PC-9 (cell line): ENCODE measurements at places on chromosomes 16 and 17. TPM values are rescaled to one million over a fixed set of nuclear protein-coding genes. Genes with fewer than 3 reads are reported as not detected.

The EPX gene
- total RNA-seq = not detected in 2 replicates

DNA sequence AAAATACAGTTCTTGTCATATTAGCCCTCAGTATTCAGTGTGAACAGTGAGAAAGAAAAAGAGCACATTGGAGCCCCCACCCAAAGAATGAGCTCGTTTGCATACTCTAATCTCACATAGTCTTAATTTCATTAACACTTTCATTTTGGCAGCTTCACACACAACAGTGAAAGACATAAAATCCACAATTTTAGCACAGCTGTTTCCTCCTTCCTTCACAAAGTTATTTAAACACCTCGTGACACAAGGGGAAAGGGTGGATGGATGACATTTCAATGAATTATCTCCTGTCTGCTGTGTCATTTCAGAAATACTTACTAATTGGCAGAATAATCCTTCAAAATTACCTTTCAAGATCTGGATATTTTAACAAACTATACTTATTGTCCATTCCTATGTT is 299.3 kb downstream of the KCNJ2 start:
- no peak for DNase-seq
- no peaks in the 10 kb centered on the region for H3K27me3 ChIP-seq
- H3K4me3 ChIP-seq = no peak overlapping the region
- H3K36me3 ChIP-seq = no peaks in the 10 kb centered on the region
- no peak overlapping the region for H3K27ac ChIP-seq

- H3K27ac ChIP-seq = no peak overlapping the region
- no peaks in the 10 kb centered on the region for H3K4me1 ChIP-seq
- H3K4me3 ChIP-seq = no peak overlapping the region
These were observed 191.2 kb downstream of the MSI2 start for GRCh38 chr17:57447357-57447989.

DNA sequence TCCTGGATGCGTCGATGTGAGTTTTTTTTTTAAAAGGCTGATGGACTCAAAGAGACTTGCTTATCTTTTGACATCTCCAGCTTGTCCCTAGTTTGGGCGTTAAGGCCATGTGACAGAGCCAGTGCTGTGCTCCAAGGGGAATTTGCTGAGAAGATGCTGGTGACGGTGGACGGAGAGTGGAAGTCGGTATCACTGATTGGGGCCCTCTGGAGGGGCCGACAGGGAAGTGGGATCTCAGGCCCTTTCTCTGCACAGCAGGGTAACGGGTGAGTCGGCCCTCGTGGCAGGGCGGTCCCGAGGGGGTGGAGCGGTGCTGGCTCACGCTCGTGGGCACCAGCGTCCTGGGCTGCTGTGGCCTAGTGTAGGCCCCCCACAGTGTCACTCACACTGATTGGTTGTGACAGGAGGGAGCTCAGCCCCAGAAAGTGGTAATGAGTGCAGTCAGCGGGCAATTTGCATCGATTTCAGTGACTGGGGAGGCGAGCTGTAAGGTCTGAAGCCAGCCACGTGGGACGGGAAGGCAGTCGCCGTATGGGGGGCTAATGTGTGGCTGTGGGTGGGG is 91.3 kb downstream of the TBC1D16 start:
- no peaks in the 10 kb centered on the region for H3K36me3 ChIP-seq
- H3K27me3 ChIP-seq = no peaks in the 10 kb centered on the region
- no peak for DNase-seq
- H3K4me3 ChIP-seq = no peak overlapping the region

- H3K27ac ChIP-seq = no peak overlapping the region
- no peak for DNase-seq
- no peaks in the 10 kb centered on the region for H3K4me1 ChIP-seq
- H3K4me3 ChIP-seq = no peak overlapping the region
These were observed 4.9 kb upstream of the KREMEN2 start for GRCh38 chr16:2959206-2959605.

GRCh38 chr16:23579371-23579770 is 16.7 kb downstream of the NDUFAB1 start:
- no peaks in the 10 kb centered on the region for H3K4me1 ChIP-seq
- H3K27me3 ChIP-seq = no peaks in the 10 kb centered on the region
- no peak overlapping the region for H3K27ac ChIP-seq
- no peak for DNase-seq
- no peak overlapping the region for H3K4me3 ChIP-seq
- H3K36me3 ChIP-seq = peaks cover 2% of the 10 kb centered on the region

- H3K27me3 ChIP-seq = no peaks in the 10 kb centered on the region
- no peaks in the 10 kb centered on the region for H3K4me1 ChIP-seq
- no peaks in the 10 kb centered on the region for H3K36me3 ChIP-seq
- no peak overlapping the region for H3K4me3 ChIP-seq
- no peak for DNase-seq
These were observed 139.6 kb downstream of the CDK5R1 start for GRCh38 chr17:32626379-32626791.

GRCh38 chr16:11493531-11493929 is 93.2 kb downstream of the LITAF start:
- H3K27ac ChIP-seq = no peak overlapping the region
- no peak overlapping the region for H3K4me3 ChIP-seq
- H3K36me3 ChIP-seq = no peaks in the 10 kb centered on the region

The SYT17 gene
- 36.6 and 45.2 TPM in 2 replicates for total RNA-seq

DNA sequence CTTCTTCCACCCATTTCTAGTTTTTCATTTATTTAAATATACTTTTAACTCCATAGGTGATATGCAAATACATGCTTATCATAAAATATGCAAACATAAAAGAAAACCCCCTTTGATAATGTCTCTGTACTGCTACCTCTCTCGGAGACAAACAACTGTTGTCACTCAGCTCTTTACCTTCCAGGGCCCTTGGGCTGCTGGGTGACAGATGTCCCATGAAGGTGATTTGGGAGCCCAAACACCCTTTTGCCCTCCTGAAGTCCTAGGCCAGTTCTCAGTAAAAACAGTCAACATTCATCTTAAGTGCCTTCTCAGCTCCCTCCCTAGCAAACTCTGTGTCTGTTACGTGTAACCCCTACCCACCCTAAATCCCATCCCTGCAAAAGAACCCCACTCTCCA is 37.5 kb downstream of the CHD9 start:
- H3K4me3 ChIP-seq = no peak overlapping the region
- no peaks in the 10 kb centered on the region for H3K36me3 ChIP-seq
- H3K27ac ChIP-seq = no peak overlapping the region
- no peak for DNase-seq
- peaks cover 23% of the 10 kb centered on the region for H3K4me1 ChIP-seq

The CDK3 gene
- 10.3 and 12.3 TPM in 2 replicates for total RNA-seq

The SMPD3 gene
- total RNA-seq = 0.30 and 0.94 TPM in 2 replicates

DNA sequence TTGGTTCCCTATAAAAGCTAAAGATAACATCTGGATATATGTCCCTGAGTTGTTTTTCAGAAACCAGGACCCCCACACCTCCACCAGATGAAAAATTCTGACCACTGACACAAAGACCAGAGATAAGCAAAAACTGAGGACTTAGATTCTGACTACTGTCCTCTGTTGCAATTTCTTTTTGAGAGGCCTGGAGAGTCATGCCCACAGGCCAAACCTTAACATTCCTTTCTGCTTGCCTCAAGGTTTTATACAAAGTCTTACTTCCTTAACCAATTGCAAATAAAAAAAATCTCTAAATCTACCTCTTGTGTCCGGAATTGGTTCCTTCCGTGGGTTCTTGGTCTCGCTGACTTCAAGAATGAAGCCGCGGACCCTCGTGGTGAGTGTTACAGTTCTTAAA is 228.5 kb downstream of the ABCC12 start:
- no peaks in the 10 kb centered on the region for H3K36me3 ChIP-seq
- no peaks in the 10 kb centered on the region for H3K27me3 ChIP-seq
- H3K27ac ChIP-seq = peak overlapping the region; percentile 28; the same call in 1 of the 2 replicates
- peak; percentile 33 for DNase-seq
- H3K4me1 ChIP-seq = peaks cover 23% of the 10 kb centered on the region

GRCh38 chr16:739560-740458 is 988 bp downstream of the CIAO3 start:
- H3K27ac ChIP-seq = no peak overlapping the region
- peak overlapping the region; percentile 91 for H3K4me3 ChIP-seq
- H3K4me1 ChIP-seq = no peaks in the 10 kb centered on the region; the same call in 1 of the 2 replicates
- DNase-seq = no peak
- no peaks in the 10 kb centered on the region for H3K36me3 ChIP-seq
- H3K27me3 ChIP-seq = no peaks in the 10 kb centered on the region

The SPPL2C gene
- not detected in 2 replicates for total RNA-seq

The PPP1R1B gene
- total RNA-seq = not detected in 2 replicates

GRCh38 chr16:71564335-71564967 is 12.4 kb downstream of the TAT start:
- DNase-seq = no peak
- no peaks in the 10 kb centered on the region for H3K27me3 ChIP-seq
- peaks cover 17% of the 10 kb centered on the region for H3K4me1 ChIP-seq
- peak overlapping the region; percentile 73 for H3K4me3 ChIP-seq
- H3K27ac ChIP-seq = peak overlapping the region; percentile 69

- H3K4me1 ChIP-seq = no peaks in the 10 kb centered on the region
- H3K27me3 ChIP-seq = peaks cover 42% of the 10 kb centered on the region
- DNase-seq = no peak
- no peak overlapping the region for H3K4me3 ChIP-seq
- H3K36me3 ChIP-seq = no peaks in the 10 kb centered on the region
- H3K27ac ChIP-seq = no peak overlapping the region
These were observed 504.9 kb upstream of the HSBP1 start for GRCh38 chr16:83302853-83303252.

- no peak overlapping the region for H3K27ac ChIP-seq
- no peaks in the 10 kb centered on the region for H3K4me1 ChIP-seq
- H3K27me3 ChIP-seq = no peaks in the 10 kb centered on the region
- no peak for DNase-seq
- no peak overlapping the region for H3K4me3 ChIP-seq
These were observed 13.2 kb downstream of the B3GNT9 start for GRCh38 chr16:67137605-67138004.

DNA sequence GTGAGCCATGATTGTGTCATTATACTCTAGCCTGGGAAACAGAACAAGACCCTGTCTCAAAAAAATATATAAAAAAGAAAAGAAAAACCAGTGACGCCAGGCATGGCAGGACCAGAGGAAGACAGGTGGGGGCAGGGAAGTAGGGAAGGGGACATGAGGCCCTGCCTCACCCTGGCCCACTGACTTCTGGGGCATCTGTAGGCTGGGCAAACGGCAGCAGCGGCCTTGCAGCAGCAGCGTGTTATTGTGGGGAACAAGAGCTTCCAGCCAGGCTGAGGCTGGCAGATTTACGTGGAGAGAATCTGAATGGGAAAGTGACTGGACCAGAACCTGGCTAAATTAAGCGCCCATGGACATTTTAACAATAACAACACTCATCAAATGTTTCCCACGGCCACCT is 19.4 kb downstream of the CMTM4 start:
- H3K27ac ChIP-seq = no peak overlapping the region
- no peak overlapping the region for H3K4me3 ChIP-seq
- H3K36me3 ChIP-seq = peaks cover 6% of the 10 kb centered on the region; the same call in 1 of the 2 replicates
- no peak for DNase-seq
- peaks cover 6% of the 10 kb centered on the region; the same call in 1 of the 2 replicates for H3K4me1 ChIP-seq

The MLYCD gene
- 4.7 and 5.5 TPM in 2 replicates for total RNA-seq

The RASL10B gene
- total RNA-seq = 0.11 and 0.20 TPM in 2 replicates

DNA sequence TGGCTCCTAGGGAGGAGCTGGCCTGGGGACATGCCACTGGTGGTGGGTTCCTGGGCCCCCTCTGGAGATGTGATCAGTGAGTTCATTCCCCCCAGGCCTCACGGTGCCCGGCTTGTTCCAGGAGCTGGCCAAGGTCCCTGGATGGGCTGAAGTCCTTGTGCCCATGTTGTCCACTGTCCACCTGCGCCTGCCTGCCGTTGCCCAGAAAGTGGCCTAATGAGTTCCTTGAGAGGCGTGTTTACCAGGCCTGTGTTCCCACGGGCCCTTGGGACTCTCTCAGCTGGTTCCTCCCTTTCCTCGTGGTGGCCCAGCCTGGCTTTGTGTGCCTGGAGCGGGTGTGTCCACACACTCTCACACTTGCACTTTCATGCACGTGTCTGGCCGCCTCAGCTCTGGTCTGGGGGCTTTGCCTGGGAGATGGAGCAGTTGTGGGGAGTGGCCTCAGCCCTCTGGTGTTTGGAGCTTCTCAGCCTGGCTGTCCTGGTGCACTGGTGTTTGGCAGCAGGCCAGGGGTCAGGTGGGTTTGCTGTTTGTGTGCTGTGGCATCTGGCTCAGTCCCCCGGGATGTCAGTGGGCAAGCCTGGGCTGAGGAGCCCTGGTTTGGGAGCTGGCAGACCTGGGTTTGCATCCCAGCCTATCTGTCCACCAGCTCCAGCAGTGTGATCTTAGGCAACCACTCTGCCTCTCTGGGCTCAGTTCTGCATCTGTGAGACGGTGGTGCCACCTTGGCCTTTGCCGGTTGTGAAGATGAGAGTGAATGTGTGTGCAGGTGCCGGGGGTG is 18.0 kb downstream of the ADCY7 start:
- no peaks in the 10 kb centered on the region for H3K4me1 ChIP-seq
- H3K27me3 ChIP-seq = no peaks in the 10 kb centered on the region
- no peak overlapping the region for H3K27ac ChIP-seq
- H3K4me3 ChIP-seq = no peak overlapping the region

- peaks cover 4% of the 10 kb centered on the region; the same call in 1 of the 2 replicates for H3K36me3 ChIP-seq
- no peak overlapping the region for H3K27ac ChIP-seq
- DNase-seq = no peak
- no peak overlapping the region for H3K4me3 ChIP-seq
- H3K4me1 ChIP-seq = no peaks in the 10 kb centered on the region
These were observed 67.1 kb downstream of the CLEC18A start for GRCh38 chr16:70018254-70018653.

The FOXL1 gene
- total RNA-seq = not detected in 2 replicates

GRCh38 chr17:74325743-74326379 is at the start of gene KIF19:
KIF19 (plus strand) TSS chr17:74326226; CDS start chr17:74326350, 124 bp downstream.
- H3K36me3 ChIP-seq = no peaks in the 10 kb centered on the region
- no peak within 1 kb of the TSS for H3K4me3 ChIP-seq
- H3K4me1 ChIP-seq = no peaks in the 10 kb centered on the region
- no peak within 1 kb of the TSS for H3K27ac ChIP-seq

The TEKT3 gene
- not detected in 2 replicates for total RNA-seq

GRCh38 chr16:72013888-72014581 is 5.5 kb downstream of the DHODH start:
- H3K36me3 ChIP-seq = no peaks in the 10 kb centered on the region
- DNase-seq = no peak
- H3K4me3 ChIP-seq = no peak overlapping the region
- no peaks in the 10 kb centered on the region for H3K27me3 ChIP-seq

GRCh38 chr17:40176754-40177110 is 538 bp upstream of the RAPGEFL1 start:
- peak overlapping the region; percentile 81; the same call in 1 of the 2 replicates for H3K4me3 ChIP-seq
- no peak overlapping the region for H3K27ac ChIP-seq
- H3K36me3 ChIP-seq = no peaks in the 10 kb centered on the region
- DNase-seq = peak; percentile 44
- no peaks in the 10 kb centered on the region for H3K27me3 ChIP-seq

- H3K36me3 ChIP-seq = peaks cover 57% of the 10 kb centered on the region
- no peak for DNase-seq
- peak within 1 kb of the TSS; percentile 98 for H3K4me3 ChIP-seq
- H3K4me1 ChIP-seq = peaks cover 47% of the 10 kb centered on the region
These were observed at the start of gene RPAIN for GRCh38 chr17:5419959-5420653. RPAIN (plus strand) TSS chr17:5420182; CDS start chr17:5420211, 29 bp downstream.

The CMTM2 gene
- 0.65 TPM in 1 of 2 replicates, not detected in the other for total RNA-seq

DNA sequence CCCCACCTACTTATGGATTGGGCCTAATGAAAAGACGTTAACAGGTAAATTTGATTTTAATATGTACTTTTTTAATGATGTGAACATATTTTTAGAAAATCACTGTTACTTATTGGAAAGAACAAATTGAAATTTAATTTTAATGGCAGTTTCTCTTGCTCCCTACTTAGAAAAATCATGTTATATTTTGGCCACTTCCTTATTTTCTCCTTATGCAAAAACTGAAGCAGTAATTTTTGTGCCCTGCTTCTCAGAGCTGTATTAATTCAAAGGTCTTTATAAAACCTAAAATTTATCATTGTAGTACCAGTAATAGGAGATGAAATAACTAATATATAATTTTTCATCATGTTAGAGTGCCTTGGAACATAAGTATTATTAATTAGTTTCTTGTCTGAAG is 2.8 kb downstream of the ZPBP2 start:
- H3K27ac ChIP-seq = no peak overlapping the region

- no peaks in the 10 kb centered on the region for H3K36me3 ChIP-seq
- no peak overlapping the region for H3K27ac ChIP-seq
- H3K4me1 ChIP-seq = no peaks in the 10 kb centered on the region
- no peak overlapping the region for H3K4me3 ChIP-seq
These were observed 47.9 kb downstream of the TOX3 start for GRCh38 chr16:52499060-52499440.
